NCI-H2171 (cell line): ENCODE measurements at places on chromosomes 2 and 18.

DNA sequence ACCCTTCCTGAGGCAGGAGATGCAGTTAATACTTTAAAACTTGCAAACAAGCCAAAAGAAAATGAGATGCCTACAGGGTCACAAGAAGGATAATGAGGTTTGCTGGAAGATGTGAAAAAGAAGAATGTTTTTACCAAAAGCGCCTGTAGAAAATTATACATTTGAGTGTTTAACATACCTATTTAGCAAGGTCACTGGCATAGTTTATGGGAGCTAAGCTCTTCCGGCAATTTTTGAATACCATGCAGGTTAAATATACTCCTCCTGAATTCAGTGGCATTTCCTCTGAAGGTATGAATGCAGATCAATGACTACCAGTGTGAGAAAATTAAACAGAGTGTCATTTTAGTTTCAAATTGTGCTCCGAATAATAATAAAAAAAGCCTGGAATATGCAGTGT is 21.2 kb upstream of the MAP3K20 start:
- DNase-seq = no peak

DNA sequence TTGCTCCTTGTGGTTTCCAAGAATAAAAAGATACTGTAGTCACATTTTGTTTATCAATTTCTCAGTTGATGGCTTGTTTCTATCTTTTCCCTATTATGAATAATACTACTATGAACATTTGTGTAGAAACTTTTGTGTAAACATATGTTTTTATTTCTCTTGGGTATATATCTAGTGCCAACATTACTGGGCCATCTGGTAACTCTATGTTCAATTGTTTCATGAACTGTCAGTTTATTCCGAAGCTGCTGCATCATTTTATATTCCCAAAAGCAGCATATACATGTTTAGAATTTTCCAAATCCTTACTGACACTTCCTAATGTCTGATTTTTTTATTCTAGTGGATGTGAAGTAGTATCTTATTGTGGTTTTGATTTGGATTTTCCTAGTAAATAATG is 737.6 kb upstream of the TMEFF2 start:
- DNase-seq = no peak

GRCh38 chr2:160609346-160609745 is 115.7 kb upstream of the RBMS1 start:
- no peak for DNase-seq

DNA sequence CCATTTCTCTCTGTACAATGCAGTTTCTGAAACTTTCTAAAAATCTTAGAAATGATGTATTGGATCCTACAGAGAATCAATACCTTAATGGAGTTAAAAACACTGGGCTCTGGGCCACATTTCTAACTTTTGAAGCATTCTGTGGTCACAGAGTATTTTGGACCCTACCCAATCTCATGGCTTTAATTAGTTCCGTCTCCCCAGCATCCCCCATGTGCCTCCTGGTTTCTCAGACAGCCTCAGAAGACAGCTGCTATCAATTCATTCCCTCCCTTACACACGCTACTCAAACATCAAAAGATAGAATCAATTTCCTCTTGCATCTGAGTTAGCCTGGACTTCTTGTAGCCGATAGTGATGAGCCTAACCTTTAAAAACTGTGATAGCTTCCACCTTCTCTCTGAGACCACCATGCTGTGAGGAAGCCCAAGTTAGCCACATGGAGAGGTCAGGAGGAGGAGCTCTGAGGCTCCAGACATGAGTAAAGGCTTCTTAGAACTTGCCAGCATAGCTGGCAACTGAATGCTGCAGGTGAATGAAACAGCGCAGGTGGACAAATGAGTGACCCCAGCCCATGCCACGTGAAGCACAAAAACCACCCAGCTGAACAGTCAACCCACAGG is 10.4 kb downstream of the ADCY3 start:
- DNase-seq = no peak

DNA sequence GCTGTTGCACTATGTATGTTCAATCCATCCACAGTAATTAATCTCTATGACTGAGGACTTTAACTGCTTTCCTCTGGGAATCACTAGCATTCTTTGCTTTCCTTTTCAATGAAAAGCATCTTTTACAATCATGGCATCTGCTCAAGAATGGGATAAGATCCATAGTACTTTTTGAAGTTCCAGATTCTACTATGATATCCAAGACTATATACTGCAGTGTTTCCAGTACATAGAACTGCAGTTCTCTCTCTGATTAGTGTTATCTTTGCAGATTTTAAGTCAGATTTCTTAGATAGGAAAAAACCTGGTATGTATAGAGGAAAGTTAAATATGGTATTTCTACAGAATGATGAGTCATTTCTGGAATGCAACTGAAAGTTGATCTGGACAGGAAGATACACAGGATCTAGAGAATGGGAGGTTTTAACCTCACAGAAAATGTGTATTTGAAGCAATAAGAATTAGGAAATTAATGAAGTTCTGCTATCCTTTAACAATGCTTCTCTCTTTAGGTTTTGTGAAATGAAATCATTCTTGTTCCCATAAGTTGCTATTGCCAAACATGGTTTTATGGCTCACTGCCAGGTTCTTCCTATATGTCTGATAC is 670.7 kb downstream of the ERBB4 start:
- no peak for DNase-seq

DNA sequence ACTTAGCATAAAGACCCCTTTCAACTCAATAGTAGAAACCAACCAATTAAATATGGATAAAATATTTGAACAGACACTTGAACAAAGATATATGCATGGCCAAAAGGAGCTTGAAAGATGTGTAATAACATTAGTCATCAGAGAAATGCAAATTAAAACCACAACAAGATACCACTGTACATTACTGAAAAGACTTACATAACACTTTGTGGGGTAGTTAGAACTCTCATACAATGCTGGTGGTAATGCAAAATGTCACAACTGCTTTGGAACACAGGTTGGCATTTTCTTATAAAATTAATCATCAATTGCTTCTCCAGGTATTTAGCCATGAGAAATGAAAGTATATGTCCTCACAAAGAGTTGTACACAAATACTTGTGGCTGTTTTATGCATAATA is 60.7 kb downstream of the TTC27 start:
- no peak for DNase-seq

- DNase-seq = no peak
These were observed 40.6 kb downstream of the TAF1B start for GRCh38 chr2:9883897-9884296.

GRCh38 chr18:23136326-23137096 is 1.2 kb downstream of the CABLES1 start:
- DNase-seq = no peak

GRCh38 chr2:31578316-31578715 is 2.4 kb downstream of the SRD5A2 start:
- no peak for DNase-seq

GRCh38 chr18:78213361-78213994 is 766.1 kb upstream of the SALL3 start:
- DNase-seq = no peak

GRCh38 chr2:2940702-2941101 is 436.9 kb downstream of the EIPR1 start:
- no peak for DNase-seq

- no peak for DNase-seq
These were observed 4.4 kb downstream of the FBLN7 start for GRCh38 chr2:112142525-112143078.

GRCh38 chr2:181832015-181832414 is 59.5 kb upstream of the ITPRID2 start:
- DNase-seq = no peak

DNA sequence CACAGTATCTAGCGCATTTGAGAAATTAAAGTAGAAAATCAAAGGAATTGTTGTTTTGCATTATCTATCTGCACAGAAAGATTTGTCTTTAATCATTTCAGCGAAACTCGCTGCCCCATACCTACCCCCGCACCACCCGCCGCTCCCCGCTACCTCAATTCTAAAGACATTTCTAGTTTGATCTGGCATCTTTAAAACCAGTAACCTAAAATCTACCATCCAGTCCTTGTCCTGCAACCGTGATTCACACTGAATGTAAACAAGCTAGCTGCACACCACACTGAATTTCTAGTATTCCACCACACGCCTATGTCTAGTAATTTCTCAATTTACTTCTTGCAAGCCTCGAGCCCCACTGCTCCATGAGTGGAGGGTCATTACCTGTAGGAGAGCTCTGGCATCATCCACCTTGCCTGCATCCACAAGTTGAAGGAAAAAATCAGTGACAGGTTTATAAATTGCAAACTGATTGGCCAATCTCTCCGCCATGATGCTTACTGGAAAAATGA is 60.1 kb downstream of the ABCG8 start:
- DNase-seq = no peak

GRCh38 chr2:119184512-119184911 is 26.0 kb upstream of the C1QL2 start:
- DNase-seq = no peak

- no peak for DNase-seq
These were observed 235.2 kb downstream of the GCA start for GRCh38 chr2:162579169-162579568.

DNA sequence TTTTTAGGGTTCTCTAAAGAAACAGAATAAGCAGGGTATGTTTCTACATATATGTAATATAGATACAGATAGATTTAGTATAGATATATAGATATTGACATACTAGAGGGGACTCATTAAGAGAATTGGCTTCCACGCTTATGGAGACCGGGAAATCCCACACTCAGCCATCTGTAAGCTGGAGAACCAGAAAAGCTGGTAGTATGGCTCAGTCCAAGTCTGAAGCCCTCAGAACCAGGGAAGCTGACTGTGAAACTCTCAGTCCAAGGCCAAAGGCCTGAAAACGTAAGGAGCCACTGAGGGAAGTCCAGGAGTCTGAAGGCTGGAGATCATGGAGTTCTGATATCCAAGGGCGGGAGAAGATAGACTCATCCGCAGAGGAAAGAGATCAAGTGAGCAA is 441.3 kb upstream of the CDH20 start:
- no peak for DNase-seq

GRCh38 chr18:64332835-64333234 is 183.9 kb upstream of the LINC00305 start:
- no peak for DNase-seq

- peak; percentile 35 for DNase-seq
These were observed 618 bp upstream of the TNS1 start for GRCh38 chr2:218003281-218003944.

DNA sequence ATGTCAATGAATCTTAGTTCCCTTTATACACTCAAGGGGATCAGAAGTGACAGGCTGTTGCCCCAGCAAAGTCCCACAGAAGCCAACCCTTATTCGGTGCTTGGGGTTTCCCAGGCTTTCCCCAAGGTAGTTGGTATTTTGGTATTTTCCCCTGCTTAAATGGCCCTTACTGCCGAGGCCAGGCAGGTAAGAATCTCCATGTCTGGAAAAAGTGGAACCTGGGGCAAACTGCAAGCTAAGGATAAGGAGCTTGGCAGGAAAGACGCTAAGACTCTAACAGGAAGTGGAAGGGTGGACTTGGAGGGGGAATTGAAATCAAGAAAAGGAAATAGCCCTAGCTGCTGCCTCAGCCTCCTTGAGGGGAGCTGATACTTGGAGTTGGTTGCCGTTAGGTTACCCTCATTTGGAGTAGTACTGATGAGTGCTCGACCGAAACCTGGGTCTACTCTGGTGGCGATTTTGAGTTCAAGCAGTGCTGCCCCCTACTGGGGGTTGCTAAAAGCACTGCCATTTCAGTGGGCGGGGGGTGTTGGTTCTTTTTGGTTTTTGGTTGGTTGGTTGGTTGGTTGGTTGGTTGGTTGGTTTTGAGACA is 3.3 kb upstream of the GPBAR1 start:
- no peak for DNase-seq

GRCh38 chr18:10229458-10229857 is 225.0 kb upstream of the APCDD1 start:
- DNase-seq = no peak

- no peak for DNase-seq
These were observed 1.8 kb downstream of the IGFBP5 start for GRCh38 chr2:216693414-216694080.

DNA sequence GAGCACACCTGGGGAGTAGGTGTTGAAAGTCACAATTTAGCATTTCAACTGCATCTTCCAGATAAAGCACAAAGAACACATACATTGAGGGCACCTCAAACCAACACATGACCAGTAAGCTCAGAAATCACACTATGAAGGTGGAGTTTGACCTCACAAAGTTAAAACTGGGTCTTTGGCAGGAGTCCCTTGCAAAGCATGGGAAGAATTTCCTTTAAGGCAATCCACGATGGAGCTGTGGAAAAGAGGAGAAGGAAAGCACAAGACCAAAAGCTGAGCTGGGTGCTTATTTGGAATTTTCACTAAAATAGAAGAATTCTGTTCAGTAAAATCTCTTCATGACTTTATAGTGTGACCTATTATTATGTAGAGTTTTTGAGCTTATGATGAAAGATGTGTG is 212.9 kb upstream of the APCDD1 start:
- DNase-seq = no peak

DNA sequence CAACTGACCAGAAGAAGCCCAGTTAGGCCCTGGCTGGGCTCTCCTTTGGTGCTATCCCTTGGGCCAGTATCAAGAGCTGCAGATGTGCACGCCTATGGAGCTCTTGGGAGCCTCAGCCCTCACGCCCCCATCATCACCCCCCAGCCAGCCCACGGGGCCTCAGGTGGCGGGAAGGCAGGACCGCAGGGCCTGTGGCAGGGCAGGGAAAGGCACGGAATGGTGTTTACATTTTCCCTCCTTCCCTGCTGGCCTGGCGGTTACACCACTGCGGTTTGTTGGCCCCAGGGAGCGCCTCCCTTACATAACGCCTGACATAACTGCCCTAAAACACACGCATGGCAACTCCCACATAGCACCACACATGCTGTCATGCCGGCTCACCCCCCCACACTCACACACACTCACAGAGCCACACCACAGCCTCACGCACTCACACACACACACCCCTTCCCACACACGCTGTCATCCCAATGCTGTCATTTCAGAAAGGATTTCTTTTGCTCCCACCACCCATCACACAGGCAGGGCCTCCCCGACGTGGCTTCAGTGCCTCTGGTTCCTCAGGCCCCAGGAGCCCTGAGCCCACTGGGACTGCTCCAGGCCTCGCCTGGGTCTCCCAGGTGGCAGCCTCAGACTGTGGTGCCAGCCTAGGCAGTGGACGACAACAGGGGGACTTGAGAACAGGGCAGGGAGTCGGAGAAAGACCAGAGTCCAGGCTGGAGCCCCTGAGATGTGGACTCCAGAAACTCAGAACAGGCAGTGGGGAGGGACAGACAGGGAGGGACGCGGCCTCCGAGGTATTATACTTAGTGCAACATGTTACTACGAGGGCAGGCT is 15.7 kb downstream of the ZFP36L2 start:
- DNase-seq = no peak

- DNase-seq = no peak
These were observed 218.8 kb upstream of the PKDCC start for GRCh38 chr2:41829052-41829451.

GRCh38 chr2:9306911-9307310 is 100.3 kb downstream of the ASAP2 start:
- no peak for DNase-seq

DNA sequence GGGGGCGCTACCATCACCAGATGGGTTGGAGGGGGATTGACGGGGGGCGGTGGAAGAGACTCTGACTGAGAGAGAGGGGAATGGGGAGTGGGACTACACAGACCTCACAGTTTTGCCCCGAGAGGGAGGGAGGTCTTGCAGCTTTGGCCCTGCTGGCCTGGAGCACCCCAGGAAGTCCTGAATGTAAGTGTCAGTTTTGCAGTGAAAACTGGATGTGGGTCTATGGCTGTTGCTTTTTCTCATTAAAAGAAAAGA is 2.4 kb downstream of the TCF7L1 start:
- no peak for DNase-seq
